Thymus (tissue), 14 donors: ENCODE measurements at places on chromosomes 7 and 10.

DNA sequence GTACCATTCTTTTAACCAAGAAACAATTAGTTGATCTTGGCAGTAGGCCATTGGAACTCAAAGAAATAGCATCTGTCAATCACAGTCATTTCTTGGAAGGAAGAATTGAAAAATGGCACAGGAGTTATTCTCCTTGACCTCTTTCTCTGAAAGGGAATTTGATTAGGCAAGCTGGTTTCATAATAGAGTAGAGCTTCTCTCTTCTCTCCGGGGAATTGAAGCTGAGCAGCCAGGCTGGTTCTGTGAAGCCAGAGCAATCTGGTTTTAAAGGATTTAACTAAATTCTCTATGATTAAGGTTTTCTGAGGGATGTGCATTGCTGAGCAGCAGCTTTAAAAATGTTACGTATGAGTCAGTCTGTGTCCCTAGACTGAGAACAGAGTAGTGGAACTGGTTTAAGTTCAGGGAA, 70.2 kb downstream of the AHCYL2 start:
- no peak for DNase-seq

DNA sequence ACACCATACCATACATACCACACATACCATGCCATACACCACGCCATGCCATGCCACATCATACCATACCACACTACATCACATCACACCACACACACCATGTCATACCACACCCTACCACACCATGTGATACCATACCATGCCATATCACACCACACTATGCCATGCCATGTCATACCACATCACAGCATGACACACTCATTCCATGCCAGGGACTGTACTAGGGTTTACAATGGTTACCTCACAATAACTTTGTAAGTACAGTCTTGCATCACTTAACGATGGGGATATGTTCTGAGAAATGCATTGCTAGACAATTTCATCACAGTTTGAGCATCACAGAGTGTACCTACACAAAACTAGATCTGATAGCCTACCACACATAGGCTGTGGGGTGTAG, 14.5 kb downstream of the PYROXD2 start:
- DNase-seq: no peak

DNA sequence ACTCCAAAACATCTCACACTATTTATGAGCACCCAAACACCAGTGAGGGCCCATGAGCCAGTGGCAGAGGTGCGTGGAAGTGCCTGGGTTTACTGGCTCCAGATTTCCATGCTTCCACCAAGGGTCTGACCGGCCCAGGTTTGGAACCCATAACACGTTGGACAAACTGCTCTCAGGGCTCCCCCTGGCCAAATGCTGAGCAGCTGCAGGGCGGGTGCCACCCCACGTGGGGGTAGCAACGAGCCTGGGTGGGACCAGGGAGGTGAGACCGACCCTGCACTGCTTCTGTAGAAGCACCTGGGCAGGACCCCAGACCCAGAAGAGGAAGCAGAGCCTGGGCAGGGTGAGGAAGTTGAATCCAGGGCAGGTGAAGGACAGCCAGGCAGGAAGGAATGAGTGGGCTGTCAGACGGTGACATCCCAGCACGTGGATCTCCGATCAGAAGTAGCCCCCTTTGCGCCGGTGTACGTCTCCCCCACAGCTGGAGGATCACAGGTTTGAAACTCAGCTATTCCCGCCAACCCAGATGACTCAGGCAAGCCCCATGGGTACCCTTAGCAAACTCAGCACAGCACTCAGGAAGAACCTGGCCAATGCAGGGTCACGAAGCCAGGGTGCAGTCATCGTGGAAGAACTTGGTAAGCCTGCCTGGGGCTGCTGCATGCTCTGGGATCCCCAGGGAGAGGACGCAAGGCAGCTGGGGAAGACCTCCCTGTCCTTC, 100.4 kb upstream of the DDC start:
- DNase-seq: no peak

DNA sequence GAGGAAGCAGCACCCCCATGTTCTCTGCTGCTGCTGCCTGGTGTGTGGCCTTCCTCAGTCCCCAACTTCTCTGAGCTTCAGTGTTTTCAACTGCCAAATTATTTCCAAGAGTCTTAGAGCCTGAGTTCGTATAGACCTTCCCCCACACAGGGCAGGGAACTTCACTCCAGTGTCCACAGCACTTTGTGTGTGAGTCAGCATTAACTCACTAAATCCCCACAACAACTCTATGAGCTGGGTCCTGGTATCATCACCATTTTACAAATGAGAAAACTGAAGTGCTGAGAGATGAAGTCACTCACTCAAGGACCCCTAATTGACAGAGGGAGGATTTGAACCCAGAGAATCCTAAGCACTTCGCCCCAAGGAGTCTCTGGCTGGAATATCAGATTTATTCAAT, 48.3 kb downstream of the ADCYAP1R1 start:
- no peak for DNase-seq

GRCh38 chr10:113108194-113108835, 158.3 kb downstream of the TCF7L2 start:
- no peak for DNase-seq

GRCh38 chr7:93843260-93843659, 47.3 kb downstream of the TFPI2 start:
- no peak for DNase-seq

DNA sequence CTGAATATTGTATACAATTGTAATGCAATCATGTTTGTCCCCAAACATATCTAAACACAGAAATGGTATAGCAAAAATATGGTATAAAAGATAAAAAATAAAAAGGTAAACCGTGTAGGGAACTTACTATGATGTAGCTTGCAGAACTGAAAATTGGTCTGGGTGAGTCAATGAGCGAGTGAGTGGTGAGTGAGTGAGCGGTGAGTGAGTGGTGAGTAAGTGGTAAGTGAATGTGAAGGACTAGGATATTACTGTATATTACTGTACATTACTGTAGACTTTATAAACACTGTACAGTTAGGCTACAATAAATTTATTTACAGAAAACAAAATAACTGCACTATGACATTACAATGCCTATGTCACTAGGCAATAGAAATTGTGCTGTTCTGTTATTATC, 1163.2 kb upstream of the SORCS1 start:
- no peak for DNase-seq

DNA sequence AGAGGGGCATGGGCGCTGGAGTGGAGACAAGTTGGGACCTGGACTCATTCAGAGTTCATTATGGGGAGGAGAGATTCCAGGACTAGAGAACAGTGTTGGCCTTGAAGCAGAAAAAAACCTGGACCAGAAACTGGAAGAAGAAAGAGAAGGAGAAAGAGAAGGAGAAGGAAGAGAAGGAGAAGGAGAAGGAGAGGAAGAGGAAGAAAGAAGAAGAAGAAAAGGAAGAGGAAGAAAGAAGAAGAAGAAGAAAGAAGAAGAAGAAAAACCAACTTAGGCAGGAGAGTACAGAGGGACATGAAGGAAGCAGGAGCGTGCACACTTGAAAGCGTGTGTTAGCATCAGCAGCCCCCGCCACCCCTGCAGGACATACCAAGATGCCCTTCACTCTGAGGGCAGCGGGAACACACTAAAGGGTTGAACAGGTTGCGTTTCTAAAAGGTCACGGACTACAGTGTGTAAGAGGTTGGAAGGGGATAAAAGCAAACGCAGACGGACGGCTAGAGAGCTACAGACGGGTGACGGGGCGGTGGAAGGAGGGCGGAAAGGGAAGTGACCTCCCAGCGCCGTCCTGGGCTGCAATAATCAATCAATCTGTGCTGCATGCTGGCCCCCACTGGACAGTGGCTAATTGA, 95.3 kb downstream of the SEC61G start:
- no peak for DNase-seq

DNA sequence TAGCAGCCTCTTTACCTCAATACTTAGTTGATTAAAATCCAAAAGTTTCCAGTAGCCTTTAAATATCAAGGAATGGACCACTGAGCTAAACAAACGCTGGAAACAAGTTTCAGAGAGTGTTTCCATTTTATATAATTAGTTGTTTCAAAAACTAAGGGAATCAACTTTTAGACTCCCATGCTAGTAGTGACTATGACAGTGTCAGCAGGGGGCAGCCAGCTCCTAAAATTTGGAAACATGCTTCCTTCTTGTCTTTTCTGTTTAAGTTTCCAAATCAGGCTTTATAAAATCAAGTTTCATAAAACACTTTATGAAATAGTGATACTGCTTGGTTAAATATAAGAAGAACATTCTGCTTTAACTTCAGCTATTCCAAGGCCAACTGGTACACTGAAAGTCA, 138.2 kb upstream of the TMEM229A start:
- DNase-seq: no peak

GRCh38 chr7:129191272-129191671, 2.8 kb downstream of the SMO start:
- DNase-seq: no peak
